ENCODE measurements at places on chromosomes 7 and 10.

- no peak for DNase-seq
Measured at GRCh38 chr7:39700165-39700564, 76.8 kb downstream of the RALA start.

DNA sequence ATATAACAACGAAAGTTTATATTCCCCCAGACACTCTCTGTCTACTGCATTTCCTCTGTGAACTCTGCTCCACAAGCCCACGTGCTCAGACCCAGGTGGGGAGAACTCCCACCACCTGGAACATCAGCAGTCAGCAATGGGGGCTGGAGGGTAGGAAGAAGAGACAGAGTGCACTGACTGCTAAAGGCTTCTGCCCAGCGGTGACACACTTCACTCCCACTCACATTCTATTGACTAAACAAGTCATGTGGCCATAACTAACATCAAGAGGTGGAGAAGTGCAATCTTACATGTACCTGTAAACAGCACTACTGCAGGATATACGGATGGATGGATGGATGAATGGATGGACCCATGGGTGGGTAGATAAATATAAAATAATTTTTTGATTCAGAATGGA is 122.2 kb downstream of the MPP7 start:
- DNase-seq = peak; percentile 15

- DNase-seq = no peak
Measured at GRCh38 chr10:5981529-5981928, 4.2 kb upstream of the IL15RA start.

- DNase-seq = no peak
Measured at GRCh38 chr10:3802526-3803265, 17.7 kb upstream of the KLF6 start.

GRCh38 chr7:127899411-127899810 is 131.8 kb downstream of the LRRC4 start:
- DNase-seq = no peak

DNA sequence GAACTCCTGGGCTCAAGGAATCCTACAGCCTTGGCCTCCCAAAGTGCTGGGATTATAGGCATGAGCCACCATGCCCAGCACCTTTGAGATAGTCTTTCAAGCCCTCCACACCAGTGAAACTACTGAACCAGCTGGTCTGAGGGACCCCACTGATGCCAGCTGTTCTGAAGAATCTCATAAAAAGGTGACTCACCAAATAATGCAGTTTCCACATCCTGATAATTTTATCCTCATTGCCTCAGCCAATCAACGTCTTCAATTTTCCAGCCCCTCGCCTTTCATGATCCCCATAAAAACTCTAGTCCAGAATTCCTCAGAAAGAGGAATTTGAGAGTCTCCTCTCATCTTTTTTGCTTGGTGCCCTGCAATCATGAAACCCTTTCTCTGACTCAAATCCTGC is 1691.6 kb upstream of the LRRTM3 start:
- peak; percentile 33 for DNase-seq

- no peak for DNase-seq
Measured at GRCh38 chr10:7436490-7437100, 25.8 kb upstream of the SFMBT2 start.

DNA sequence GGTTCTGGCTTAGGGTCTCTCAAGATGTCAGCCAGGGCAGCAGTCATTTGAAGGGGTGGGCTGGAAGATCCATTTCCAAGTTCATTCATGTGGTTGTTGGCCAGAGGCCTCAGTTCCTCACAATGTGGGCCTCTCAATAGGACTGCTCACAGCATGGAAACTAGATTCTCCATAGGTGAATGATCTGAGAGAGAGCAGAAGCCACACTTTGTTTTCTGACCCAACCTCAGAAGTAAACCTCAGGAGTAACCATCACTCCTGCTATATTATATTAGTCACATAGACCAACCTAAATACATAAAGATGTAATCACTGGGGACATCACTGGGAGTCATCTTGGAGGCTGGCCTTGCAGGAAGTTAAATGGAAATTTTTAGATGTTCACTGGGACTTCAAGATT is 42.2 kb downstream of the GBF1 start:
- DNase-seq = no peak

DNA sequence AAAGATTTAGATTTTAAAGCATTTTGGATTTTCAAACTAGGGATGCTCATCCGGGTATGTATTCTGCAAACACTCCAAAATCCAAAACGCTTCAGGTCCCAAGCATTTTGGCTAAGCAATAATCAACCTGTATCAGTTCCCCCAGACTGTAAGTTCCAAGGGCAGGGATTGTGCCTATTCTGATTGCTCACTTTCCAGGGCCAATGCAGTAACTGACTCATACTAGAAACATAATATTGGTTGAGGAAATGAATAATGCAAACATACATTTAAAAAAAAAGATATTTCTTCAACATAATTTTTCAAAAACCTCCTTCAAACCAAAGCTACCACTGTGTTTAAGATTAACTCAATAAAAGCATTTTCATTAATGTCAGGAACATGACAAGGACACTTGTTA is 69.5 kb downstream of the HIBADH start:
- DNase-seq = no peak

DNA sequence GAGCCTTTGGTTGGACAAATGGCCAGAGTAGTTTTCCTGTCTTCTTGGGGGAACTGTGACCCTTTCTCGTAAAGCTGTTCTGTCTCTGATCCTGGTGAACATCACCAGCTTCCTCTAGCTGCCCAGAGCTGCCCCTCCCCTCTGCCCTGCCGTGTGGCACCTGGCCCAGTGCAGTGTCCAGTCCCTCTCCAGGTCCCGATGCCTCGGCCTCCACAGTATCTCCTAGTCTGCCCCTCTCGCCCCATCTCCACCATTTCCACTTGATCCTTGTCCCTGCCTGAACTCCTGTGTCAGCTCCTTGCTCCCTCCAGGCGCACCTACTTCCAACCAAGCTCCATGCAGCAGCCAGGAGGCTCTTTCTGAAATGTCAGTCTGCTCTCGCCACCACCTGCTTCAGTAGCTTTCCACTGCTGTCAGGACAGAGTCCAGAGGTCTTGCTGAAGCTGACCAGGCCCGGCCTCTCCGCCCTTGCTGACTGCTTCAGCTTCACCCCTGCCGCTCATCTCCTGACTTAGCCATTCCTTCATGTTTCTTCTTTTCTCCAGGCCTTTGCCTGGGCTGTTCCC is 133.6 kb downstream of the GRK5 start:
- no peak for DNase-seq

DNA sequence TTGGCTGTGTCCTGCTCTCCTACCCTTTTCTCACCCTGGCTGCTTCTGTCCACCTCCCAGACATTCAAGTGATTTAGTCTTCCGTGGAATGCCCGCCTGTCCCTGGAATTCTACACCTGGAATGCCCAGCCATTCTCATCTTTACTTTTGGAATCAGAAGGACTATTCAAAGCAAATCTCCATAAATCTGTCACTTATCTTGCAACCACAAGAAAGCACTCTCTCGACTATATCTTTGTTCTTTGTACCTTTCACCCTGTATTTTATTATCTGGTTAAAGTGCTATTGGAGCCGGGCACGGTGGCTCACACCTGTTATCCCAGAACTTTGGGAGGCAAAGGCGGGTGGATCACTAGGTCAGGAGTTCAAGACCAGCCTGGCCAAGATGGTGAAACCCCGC is 79.3 kb upstream of the KMT2E start:
- DNase-seq = no peak

DNA sequence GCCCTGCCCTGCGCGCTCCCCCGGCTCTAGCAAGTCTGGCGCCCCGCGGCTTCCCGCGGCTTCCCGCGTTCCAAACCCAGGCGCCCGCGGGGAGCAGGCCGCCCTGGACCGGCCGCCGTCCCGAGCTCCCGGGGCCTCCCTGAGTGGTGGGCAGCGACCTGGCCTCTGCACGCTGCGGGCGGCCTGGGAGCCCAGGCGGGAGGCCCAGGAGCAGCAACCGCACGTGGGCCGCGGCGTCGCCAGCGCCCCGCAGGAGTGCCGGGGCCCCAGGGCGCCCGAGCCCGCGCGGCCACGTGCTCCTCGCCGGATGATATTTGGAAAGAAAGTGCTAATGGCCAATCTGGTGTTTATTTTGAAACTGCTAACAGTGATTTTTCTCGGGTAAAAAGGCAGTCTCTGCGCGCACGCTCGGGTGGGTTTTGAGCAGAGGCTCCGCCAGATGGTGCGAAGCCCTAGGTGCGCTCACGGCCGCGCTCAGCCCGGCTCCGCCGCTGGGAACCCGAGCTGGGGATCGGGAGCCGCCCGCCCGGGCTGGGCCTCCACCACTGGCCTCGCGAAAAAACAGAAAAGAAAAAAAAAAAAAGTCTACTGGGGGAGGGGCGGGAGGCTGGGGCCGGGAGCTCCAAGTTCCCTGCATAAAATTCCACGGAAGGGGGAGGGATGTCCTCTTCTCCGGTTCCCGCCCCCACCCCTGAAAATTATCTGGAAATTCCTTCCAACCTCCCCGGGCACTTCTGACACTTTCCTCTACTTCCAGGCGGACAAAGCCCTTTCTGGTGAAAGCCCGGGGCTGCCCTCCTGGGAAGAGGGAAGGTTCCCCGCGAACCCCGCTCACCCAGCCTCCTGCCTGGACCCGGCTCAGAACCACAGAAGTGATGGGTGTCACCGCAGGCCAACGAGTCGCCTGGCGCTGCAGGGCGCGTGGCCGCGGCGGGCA is 4.3 kb downstream of the EBF3 start:
- DNase-seq = no peak

DNA sequence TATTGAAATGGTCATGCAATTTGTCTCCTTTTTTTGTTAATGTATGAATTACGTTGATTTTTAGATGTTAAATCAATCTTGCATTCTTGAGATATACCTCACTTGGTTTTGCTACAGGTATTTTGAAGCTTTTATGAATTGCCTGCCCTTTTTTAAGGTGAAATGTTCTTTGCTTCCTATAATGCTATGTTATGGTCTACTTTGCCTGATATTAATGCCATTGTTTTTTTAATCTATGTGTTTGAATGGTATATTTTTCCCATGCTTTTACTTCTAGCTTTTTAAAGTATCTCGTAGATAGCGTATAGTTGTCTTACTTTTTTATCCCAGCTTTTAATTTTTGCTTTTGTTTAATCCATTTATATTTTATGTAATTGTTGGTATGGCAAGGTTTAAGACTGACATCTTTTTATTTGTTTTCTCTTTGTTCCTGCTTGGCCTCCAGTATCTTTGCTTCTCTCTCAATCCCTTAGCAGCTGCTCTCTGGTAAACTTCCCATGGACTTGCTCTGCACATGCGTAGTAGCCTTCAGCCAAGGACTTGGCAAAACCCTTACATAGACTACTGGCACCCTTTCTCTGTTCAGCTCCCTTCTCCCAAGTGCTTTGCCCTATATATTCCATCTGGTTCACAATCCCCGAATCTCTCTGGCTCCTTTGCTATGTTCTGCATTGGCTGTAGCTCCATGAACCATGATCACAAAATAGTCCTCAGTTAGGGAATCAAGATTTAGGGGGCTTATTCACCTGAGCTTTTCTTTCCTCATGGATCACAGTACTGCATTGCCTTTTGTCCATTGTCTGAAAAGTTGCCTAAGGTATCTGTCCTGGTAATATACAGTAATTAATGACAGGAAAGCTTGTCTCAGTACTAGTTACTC is 8.4 kb downstream of the TRIM24 start:
- no peak for DNase-seq
